ENCODE measurements at places on chromosomes 11 and 22.

GRCh38 chr22:49973018-49973961 lies 12.7 kb downstream of the PIM3 start:
- DNase-seq: no peak

DNA sequence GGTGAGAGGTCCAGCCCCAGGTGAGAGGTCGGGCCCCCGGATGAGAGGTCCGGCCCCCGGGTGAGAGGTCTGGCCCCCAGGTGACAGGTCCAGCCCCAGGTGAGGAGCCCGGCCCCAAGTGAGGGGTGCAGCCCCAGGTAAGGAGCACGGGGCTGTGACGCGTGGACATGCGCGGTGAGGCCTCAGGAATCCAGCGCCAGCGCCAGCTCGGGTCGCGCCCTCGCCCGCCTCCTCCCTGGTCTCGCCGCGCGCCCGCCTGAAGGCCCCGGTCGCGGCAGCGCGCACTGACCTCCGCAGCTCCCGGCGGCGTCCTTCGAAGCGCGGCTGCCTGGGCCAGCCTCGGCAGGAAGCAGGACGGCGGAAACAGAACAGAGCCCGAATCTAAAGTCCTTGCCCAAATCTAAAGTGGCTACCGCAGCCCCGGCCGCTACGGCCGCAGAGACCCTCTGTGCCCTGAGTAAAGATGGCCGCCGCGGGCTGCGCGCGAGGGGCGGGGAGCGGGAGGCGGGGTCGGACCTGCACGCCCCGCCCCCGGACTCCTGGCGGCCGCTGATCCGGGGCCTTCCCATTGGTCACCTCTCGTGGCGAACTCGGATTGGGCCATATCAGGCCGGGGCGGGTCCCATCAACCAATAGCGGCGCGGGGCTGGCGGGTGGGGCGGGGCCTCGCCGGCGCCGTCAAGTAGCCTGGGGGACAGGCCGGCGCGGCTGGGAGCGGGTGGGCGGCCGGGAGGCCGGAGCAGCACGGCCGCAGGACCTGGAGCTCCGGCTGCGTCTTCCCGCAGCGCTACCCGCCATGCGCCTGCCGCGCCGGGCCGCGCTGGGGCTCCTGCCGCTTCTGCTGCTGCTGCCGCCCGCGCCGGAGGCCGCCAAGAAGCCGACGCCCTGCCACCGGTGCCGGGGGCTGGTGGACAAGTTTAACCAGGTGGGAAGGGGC lies at the start of the genes ALG12 and CRELD2:
ALG12 (minus strand) TSS at position 465 of the 937 bp plus-strand sequence. CDS start 4,673 bp downstream, outside the sequence.
CRELD2 (plus strand) TSS at position 661 of the 937 bp plus-strand sequence; CDS start at position 797, 136 bp downstream.
- DNase-seq: peak; percentile 98

- DNase-seq: no peak
Measured at GRCh38 chr11:25876456-25876965, 455.4 kb upstream of the ANO3 start.

GRCh38 chr22:46046299-46046685 lies 69.3 kb upstream of the WNT7B start:
- no peak for DNase-seq

DNA sequence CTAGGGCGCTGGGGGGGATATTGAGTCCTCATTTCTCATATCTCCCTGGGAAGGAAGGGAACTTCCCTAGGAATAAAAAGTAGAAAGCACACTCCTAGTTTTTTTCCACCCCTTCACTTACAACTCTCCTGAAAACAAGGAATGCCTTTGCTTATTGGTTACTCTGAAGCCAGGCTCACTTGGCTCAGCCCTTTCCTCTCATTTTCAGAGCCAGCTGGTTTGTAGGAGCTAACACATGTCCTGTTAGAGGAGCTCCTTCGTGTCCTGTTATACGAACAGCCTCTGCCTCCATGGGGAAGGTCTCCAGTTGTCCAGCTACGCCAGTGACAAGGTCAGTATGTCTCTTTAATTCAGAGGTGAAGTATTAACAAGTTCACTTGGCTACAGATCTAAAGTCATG lies 17.6 kb downstream of the ALKBH8 start:
- no peak for DNase-seq

DNA sequence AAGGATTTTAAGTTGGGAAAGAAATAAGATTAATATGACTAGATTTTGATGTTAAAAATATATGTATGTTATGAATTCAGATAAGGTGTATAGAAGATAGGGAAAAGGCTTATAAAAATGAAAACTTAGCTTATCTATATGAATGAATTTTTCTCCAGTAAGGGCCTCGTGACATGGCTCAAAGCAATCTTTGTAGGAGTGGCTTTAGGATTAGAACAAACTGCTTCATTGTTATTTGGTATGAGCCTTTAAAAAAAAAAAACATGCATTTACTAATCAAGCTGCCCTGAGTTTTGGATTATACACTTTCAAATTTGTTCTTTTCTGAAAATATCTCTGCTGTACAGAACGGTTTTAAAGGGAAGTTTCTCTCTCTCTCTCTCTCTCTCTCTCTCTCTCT lies 905.9 kb downstream of the OPCML start:
- DNase-seq: no peak

DNA sequence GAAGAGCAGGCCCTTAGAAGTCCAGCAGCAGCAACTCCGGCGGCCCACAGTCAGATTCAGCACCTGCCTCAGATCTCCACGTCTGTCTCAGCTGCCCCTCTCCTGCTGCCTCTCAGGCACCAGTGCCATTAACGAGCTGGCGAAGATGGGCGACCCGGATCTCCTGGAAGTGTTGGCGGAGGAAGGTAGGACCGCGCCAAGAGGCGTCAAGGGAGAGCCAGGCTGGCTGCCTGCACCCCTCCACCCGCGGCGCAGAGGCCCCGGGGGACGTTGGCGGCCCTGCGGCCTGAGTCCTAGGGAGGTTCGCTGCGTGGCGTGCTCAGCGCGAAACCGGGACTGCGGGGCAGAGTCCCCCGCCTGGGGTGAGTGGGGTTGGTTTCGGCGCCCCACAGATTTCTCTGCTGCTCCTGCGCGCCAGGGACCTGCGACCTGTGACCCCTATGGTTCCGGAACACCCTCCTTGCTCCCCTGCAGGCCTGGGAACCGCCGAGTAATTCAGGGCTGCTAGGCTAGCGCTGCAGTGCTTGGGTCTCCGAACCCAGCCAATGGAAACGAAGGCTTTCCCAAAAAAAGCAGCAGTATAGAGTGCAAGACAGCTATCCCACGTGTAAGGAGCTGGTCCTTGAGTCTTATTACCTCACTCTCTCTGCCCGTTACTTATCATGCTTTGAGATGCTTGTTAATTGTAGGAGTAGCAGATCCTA lies 615 bp downstream of the ANO5 start:
- no peak for DNase-seq

DNA sequence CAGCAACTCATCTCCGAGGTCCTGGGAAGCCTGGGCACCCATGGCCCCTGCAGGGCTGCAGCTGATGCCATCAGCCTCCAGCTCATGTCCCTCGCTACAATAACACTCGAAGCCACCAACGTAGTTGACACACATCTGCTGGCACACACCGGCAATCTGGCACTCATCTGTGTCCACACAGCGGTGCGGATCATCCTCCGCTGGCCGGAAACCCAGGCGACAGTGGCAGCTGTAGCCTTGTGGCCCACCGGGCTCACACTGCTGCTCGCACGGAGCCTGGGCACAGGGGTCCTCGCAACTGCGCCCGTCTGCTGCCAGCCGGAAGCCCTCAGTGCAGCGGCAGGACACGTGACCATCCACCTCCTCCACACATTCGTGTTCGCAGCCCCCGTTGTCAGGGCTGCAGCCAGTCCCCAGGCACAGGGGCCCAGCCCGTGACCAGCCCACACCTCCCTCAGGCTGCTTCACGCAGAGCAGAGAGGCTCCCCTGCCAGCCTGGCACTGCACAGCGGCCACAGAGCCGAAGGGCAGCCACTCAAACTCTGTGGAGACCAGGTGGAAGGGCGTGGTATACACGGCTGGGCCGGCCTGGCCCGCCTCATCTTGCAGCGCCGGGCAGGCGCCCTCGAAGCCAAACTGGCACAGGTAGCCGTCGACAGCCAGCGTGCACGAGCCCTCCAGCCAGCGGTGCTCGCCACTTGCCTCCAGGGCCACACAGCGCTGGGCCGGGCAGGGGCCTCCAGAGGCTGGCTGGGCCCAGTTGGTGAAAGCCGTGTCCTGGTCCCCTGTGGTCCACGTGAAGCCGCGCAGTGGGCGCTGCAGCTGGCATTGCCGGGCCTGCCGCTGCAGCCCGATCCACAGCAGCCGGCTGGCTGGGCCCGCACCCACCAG lies 678 bp downstream of the CD248 start:
- DNase-seq: no peak

DNA sequence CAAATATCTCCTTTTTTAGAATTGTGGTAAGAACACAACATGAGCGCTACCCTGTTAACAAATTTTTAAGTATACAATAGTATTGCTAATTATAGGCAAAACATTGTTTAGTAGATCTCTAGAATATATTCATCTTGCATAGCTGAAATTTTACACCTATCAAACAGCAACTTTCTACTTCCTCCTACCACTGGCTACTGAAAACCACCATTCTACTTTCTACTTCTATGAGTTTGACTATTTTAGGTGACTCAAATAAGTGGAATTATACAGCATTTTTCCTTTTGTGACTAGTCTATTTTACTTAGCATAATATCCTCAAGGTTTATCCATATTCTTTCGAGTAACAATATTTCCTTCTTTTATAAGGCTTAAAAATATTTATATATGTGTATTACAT lies 128.4 kb downstream of the FAM76B start:
- no peak for DNase-seq

Data from inflammatory macrophage (primary cell).